ELF-1 (cell line): ENCODE measurements at places on chromosomes 5 and 9.

GRCh38 chr5:120297616-120298015, 166.5 kb upstream of the PRR16 start:
- no peak for DNase-seq

GRCh38 chr9:95874989-95875304, 544 bp upstream of the ERCC6L2 start:
- DNase-seq: no peak

DNA sequence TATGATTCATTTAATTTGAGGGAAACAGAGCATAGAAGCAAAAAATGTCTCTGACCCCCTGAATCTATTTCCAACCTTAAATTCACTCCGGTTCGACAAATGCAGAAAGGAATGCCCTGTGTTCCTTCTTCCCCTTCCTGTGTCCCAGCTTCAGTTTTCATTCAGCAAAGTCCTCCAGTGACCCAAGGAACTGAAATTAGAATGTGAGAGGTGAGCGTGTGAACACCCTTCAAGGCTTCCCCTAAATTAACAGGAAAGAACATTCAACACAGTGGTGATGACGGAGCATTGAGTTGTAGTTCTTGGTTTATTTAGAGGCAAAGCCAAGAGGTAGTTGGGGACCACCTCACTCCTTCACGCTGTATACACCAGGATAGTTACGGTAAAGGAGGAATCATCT, 97.6 kb upstream of the CTSL start:
- no peak for DNase-seq

GRCh38 chr5:138770977-138771376, 17.8 kb downstream of the CTNNA1 start:
- DNase-seq: no peak

- no peak for DNase-seq
Measured at GRCh38 chr5:139950436-139950835, 92.7 kb downstream of the NRG2 start.

DNA sequence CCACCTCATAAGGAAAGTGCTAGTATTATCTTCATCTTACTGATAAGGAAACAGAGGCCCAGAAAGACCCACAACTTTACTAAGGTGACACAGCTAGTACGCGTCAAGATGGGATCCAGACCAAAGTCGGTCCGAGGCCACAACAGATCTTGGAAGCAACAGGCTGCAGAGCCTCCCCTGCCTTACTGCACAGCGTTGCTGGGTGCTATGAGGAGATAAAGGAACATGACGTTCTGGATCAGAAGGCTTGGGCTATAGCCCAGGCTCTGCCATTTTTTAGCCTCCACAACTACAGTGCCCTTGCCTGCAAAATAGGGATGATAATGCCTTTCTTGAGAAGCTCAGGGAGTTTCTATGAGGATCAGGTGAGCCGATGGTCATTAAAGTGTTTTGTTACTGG, 144.1 kb downstream of the NMUR2 start:
- DNase-seq: no peak

DNA sequence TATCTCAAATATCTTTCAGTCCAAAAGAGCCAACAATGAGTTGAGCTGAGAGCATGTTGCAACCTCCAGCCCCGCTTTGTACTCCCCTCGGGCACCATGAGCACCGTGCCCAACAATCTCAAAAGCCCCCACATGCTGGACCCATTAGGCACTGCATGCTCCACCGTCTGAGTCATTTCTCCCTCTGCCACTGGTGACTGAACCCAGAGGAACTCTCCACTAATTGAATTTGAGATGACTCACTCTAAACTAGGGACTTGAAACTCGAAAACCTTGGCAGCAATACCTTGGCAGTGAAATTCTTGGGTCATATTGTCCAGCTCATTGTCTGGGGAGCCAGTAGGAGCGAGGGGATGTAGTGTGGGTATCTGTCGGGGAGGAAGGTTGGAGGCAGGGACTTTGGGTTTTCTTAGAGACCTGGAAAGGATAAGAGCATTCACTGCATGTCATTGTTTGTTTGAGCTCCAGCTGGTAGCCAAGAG, 49.9 kb upstream of the SLIT3 start:
- DNase-seq: peak; percentile 44

DNA sequence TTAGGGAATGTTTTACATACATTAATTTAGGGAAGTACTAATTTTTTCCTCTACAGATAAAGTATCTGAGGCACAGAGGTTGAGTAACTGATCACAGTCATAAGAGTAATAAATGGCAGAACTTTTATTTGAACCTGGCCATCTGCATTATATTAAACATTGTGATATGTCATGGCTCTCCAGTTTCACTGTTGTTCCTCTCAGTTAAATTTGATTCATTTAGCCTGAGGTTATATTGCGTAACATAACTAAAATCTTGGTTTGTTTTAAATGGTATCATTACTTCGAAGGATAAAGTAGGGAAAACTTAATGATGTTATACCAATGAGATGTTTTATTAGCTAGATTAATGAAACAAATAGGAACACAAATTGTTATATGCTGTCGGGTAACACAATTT, 284.4 kb downstream of the KDM4C start:
- DNase-seq: no peak

- no peak for DNase-seq
Measured at GRCh38 chr9:107397076-107398044, 92.2 kb downstream of the KLF4 start.

- no peak for DNase-seq
Measured at GRCh38 chr9:23644326-23644725, 181.7 kb downstream of the ELAVL2 start.

- DNase-seq: no peak
Measured at GRCh38 chr9:70054521-70054920, 10.9 kb downstream of the MAMDC2 start.

GRCh38 chr9:18463991-18464390, 10.0 kb upstream of the ADAMTSL1 start:
- no peak for DNase-seq

DNA sequence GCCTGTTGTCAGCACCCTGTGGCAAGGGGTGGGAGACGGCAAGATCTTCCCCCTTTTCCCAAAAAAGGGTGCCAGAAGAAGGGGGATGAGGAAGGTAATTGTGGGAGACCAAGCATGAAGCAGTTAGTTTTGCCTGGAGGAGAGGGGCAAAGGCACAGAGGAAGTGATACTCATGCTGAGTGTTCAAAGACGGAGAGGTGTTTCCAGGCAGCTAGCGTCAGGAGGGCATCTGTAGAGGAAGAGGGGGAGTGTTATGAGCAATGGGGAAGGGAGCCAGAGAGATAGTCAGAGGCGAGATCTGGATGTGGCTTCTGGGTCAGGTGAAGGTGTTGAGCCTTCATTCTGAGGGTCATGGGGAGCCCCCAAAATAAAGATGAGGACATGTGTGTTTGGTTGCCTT, 26.9 kb upstream of the ADAM19 start:
- no peak for DNase-seq

GRCh38 chr9:6449645-6450044, 36.6 kb downstream of the UHRF2 start:
- DNase-seq: no peak

- DNase-seq: no peak
Measured at GRCh38 chr5:105956456-105957196, 1714.1 kb downstream of the EFNA5 start.

DNA sequence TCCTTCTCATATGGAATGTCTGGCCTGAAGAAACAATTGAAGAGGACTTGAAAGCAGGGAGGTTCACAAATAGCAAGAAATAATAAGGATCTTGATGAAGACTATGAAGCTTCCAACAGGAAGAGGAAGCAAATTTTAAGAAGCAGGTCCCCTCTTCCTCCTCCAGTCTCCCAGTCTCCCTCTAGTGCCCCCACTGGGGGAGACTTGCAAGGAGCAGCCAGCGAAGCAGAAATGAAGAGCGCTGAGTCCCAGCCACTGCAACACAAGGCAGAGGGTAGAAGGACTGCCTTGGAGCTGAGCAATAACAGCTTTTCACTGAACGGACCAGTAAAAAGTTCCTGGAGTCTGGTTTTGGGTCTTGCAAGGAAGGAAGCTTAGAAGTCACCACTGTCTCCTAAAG, 32.6 kb upstream of the ACO1 start:
- peak; percentile 42 for DNase-seq

DNA sequence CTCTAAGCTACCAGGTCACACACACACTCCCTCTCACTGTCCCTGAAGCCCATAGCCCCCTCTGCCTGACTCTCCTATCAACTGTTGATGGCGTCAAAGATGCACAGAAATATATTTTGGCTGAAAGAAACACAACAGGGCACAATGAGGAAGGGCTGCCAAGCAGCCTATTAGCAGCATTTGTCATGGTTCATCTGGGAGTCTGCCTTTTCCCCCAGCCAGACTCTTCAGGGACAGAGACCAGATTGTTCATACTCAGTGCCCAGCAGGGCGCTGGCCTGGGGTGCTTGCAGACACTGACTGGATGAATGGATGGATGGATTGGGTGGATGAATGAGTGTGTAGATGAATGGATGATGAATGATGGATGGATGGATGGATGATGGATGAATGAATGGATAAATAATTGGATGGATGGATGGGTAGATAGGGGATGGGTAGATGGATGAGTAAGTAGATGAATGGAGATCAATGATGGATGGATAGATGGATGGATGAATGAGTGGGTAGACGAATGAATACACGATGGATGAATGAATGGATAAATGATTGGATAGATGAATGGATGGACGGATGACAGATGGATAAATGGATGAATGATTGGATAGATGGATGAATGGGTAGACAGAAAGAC, 90.5 kb downstream of the ADAMTS2 start:
- DNase-seq: no peak

GRCh38 chr9:84481636-84482218, 141.2 kb upstream of the SLC28A3 start:
- no peak for DNase-seq

DNA sequence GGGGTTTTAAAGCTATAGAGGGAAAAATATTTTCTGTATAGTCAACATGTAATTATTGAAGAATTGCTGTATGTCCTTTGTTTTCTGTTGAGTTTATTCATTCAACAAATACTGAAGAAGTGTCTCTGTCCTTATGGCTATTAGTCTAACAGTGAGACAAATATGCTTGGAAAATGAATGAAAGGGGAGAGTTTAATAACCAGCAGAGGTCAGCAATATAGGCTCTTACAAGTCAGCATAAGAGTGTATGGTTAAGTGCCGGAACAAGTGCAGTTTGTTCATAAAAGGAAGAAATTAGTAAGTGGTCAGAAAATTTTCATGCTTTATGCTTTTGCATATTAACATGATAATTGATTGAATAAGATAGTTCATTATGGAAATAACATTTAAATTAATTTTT, 3.6 kb downstream of the SCAMP1 start:
- DNase-seq: no peak

GRCh38 chr9:4887556-4887955, 94.8 kb downstream of the RCL1 start:
- DNase-seq: no peak

- peak; percentile 43 for DNase-seq
Measured at GRCh38 chr9:133184971-133185370, 21.3 kb upstream of the GBGT1 start.

DNA sequence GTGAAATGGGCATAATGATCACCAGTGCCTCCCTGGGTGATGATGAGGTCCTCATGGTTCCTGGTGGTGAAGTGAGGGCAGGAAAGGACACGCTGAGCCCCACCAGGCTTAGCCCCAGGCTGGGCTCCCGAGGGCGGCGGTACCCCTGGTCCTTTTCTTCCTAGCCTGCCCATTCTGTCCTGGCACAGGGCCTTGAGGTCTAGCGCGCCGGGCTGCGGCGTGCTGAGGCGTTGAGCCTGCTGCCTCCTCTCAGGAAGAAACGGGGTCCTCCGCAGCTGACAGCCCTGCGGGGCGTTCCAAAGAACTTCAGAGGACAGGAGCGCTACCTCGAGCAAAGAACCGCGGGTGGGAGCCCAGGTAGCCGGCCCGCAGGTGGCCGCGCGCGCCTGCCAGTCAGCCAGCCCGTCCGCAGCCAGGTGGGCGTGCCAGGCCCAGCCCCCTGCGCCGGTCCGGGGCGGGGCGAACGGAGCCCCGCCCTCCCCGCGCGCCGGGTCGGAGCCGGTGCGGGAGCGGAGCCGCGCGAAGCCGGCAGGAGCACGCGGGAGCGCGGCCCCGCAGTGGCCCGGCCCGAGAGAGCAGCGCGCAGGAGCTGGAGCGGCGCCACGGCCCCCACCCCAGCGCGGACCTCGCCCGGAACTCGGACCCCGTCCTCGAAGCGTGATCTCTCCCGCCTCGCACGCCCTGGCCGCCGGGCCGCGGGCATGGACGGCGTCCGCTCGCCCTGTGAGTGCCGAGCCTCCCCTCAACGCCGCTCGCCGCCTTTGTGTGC, at the start of gene WNK2:
Gene WNK2 (plus strand): TSS at position 477 of the 769 bp plus-strand sequence. CDS start 791 bp downstream, outside the sequence.
- DNase-seq: peak; percentile 39

DNA sequence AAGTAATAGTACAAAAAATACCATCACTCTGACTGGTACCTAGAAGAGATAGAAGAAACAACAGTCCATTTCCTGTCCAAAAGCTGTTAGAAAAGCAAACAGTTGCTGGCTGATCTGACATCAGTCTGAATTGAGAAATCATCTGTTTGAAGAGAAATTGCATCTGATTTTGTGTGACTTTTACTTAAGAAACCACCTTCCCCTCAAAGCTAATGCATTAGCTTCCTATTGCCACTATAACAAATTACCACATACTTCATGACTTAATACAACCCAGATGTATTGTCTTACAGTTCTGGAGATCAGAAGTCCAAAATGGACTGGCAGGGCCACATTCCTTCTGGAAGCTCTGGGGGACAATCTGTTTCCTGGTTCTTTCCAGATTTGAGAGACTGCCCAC, 385.9 kb upstream of the TLE4 start:
- no peak for DNase-seq

GRCh38 chr5:60485361-60485760, 214.6 kb downstream of the DEPDC1B start:
- DNase-seq: no peak

DNA sequence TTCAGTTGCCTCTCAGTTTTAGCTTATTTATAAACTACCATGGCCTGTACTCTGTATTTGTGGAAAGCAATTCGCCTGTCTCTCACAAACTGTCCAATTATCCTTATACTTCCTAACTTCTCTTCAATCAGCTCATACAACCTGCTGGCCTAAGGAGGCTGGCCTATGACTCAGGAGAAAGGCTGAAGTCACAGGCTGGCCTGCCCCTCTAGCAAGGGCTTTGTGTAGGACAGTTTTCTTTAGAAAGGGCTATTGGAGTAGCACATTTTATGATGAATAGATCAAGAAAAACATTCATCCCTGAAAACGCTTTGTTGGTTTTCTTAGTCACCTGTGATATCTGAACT, 988.7 kb upstream of the ARRDC3 start:
- DNase-seq: no peak

GRCh38 chr5:83947763-83948162, 227.1 kb upstream of the HAPLN1 start:
- DNase-seq: no peak

- DNase-seq: no peak
Measured at GRCh38 chr5:159336586-159336985, 6.3 kb upstream of the IL12B start.

DNA sequence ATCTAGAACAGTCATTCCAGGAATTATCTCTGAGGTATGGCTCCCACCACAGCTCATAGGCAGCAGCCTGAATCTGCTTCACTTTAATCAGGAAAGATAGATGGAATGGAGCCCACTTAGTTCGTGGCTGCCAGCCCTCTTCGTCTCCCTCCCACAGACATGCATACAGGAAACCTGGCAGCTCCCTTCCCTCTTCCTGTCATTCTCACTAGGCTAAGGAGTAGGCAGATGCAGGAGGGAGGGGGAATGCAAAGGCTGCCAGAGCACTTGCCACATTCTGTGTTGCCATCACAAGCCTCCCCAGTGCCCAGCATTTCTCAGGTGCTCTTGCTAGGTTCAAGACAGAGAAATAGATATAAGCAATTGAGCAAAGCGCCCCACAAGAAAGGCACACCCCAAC, 378.9 kb downstream of the ELAVL2 start:
- DNase-seq: no peak

GRCh38 chr9:28502741-28503140, 929.5 kb upstream of the C9orf72 start:
- no peak for DNase-seq

- no peak for DNase-seq
Measured at GRCh38 chr5:32604800-32605765, 19.7 kb downstream of the SUB1 start.
